Stimulated activated CD8-positive, alpha-beta memory T cell treated with anti-CD3 and anti-CD28 coated beads, Interleukin-15, amount 100 ng/mL, for 24 hours (primary cell): ENCODE measurements at places on chromosomes 16 and 17.

DNA sequence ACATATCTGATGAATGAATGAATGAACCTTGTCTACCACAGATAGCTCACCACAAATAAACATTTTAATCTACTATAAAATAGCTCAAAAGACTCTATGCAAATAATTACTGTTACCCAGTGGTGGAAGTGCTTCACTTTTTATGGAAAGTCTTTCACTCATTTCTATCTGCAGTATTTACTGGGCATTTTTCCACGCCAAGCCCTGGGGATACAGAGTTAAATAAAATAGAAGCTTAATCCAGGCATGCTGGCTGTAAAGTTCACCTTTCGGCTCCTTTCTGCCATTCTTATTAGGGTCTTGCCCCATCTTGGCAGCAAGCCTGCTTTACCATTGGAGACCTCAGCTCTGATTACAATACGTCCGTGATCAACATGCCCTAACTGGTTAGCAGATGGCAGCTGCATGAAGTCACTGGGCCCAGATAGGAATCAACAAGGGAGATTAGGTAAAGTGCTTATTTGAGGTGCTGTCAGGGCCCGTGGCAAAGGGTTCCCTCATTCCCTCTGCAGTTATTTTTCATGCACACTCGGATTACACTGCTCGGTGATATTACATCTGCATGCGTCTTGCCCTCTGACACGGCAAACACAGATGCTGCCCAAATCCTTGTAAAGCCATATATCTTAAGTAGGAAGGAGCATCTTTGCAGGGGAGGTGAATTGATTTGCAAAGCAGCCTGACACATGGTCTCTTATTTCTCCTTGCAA lies 648.9 kb downstream of the WWOX start:
- DNase-seq: no peak

GRCh38 chr16:61313931-61314330 lies 722.3 kb downstream of the CDH8 start:
- DNase-seq: no peak

- no peak for DNase-seq
Measured at GRCh38 chr17:63555500-63556156, 5.4 kb downstream of the DCAF7 start.

DNA sequence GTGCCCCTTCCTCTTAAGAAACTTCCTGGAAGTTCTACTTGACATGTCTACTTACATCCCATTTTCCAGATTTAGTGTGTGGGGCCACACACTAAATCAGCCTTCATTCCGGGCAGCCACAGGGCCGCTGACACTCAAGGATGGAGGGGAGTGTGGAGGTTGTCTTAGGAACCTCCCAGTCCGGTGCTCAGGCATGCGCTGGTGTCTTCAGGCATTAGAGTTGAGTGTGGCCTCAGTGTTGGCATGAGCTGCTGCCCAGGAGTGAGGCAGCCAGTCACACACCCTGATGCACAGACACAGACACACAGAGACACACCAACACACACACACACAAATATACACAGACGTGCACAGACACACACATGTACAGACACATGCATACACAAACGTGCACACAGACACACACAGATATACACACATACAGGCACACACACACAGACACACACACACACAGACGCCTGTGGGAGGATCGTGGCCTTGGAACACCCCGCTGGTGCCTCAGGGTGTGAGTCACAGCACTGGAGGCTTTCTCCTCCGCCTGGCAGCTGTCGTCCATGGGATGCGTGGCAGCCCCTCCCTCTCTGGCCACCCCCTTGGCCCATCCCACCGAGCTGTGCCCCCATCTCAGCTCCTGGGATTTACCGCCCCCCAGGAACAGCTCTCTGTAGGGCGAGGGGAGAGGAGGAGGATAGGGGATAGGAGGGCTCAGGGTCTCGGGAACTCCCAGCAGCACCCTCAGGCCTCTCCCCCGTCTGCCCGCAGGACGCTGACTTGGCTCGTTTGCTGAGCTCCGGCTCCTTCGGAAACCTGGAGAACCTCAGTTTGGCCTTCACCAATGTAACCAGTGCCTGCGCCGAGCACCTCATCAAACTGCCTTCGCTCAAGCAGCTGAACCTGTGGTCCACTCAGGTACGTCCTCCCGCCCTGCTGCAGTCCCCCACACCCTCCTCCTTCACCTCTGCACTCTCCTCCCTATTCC lies 75.6 kb upstream of the PLCG2 start:
- no peak for DNase-seq
